ENCODE measurements at places on chromosomes 4 and X.

DNA sequence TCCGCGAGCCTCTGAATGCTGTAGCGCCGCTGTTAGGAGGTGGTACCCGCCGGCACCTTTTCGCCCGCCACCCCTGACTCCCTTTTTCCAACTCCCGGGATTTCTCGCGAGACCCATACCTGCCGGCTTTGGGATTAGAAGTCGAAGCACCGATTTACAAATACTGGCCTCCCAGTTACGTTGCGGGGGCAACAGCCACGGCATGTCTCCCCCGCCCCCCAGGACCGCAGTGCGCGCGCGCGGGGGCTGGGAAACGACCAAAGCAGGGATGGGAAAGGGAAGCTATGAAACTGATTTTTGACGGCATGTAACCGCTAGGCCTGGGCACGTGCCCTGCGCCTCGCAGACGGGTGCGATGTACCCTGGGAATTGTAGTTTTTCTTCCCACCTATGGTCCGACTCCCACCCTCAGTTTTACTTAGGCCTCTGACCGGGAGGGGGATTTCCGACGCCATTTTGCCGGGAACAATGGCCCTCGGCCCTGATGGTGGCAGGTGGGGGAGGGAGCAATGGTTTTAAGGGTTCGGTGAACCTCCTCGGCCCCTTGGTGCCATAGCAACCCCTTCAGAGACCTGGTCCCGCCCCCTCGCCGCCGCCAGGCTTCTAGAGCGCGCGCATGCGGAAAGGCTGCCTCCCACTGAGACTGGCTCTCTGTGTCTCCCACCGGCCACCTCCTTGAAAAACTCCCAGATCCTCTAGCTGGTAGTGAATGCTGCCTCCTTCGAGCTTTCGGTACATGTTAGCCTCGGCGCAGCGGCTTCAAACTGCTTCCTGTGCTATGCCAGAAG is 772 bp upstream of the WNK3 start:
- peak; percentile 5 for DNase-seq

GRCh38 chr4:111997785-111998184 is 147.5 kb upstream of the FAM241A start:
- no peak for DNase-seq

GRCh38 chrX:34642849-34643248 is 14.2 kb downstream of the TMEM47 start:
- DNase-seq, result no peak

- no peak for DNase-seq
These were observed 6.4 kb upstream of the SLC10A6 start for GRCh38 chr4:86855572-86855971.

DNA sequence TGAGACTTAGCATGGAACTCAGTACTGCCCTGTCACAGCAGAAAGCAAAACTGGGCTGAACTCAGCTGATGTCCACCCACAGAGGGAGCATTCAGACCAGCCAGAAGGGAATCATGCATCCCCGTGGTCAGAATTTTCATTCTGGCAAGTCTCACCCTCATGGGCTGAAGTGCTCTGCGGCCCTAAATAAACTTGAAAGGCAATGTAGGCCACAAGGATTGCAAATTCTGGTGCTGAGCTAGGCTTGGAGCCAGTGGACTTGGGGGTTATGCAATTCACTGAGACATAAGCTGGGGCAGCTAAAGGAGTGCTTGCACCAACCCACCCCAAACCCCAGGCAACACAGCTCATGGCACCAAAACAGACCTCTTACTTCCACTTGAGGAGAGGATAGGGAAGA is 494.1 kb downstream of the GABRG1 start:
- no peak for DNase-seq

DNA sequence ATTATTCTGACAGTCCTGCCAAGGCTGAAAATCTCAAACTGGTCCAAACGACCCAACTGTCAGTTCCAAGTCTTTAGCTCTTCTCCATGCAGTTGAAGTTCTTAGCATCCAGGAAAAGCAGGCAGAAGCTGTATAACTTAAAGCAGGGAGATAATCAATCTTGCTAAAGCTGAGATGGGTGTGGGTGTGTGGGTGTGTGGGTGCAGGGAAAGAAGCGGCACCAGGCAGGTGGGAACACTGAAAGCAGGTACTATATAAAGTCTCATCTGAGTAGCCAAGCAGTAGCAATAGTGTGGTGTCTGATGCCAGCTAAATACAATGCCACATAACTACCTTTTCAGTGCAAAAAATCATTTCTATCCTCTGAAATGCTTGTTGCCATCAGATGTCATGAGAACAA is 69.7 kb upstream of the EGFL6 start:
- DNase-seq, result no peak

- no peak for DNase-seq
These were observed 90.1 kb downstream of the ATP8A1 start for GRCh38 chr4:42566835-42567234.

DNA sequence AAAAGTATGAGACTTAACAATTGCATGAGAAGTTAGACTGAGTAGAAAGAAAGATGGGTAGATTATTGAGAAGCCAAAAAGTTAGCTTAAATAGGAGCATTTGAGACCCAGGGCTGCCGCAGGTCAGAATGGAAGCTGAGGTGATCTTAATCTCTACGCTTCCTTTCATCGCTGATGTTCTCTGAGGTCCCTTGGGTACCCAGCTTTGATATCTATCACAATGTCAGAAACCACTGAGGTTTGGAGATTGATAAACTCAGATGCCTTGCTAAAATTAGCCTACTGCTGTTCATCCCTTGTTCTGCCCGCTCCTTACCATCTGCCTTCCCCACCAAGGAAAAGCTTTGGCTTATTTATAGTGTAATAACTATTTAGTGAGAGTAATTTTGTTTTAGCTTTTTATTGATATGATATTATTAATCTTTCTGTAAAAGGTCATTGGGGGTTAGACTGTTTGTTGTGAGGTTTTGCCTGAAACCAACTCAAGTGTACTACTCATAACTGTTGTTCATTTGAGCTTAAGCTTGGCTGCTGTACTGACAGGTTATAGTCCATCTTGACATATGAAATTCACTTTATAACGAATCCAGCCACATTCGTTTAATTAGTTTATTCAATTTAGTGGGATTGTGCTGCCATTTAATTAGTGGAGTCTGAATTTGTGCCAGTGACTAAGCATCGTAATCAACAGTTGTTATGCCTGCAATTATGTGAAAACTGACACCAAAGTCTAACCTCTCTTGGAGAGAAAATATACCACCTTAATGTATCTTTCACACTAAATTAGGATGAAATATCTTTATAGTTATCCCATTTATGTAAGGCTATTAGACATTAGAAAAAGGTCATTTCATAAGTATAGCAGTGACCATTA is 15.1 kb downstream of the MCUB start:
- DNase-seq, result no peak

DNA sequence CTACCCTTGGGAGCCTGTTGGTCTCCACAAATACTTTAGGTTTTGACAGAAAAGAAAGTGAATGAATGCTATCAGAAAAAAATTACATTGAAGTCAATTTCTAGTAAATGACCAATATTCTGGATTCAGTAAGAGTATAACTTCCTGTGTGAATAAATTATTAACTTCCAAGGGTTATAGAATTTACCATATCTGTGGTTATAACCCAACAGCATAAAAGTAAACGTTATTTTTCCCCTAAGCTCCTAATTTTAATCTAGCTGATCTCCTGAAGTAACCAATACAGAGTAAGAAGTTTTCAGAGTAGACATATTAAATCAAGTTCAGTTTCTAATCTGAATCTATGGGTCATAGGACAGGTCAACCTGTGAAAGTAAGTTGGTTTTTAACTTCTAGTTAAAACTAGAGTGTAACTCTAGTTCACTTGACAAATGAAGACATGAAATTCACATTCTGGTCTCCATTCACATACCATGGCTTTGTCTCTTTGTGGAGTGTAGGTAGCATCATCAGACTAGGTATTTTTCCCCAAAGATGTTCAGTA is 22.8 kb downstream of the DTHD1 start:
- DNase-seq, result no peak

DNA sequence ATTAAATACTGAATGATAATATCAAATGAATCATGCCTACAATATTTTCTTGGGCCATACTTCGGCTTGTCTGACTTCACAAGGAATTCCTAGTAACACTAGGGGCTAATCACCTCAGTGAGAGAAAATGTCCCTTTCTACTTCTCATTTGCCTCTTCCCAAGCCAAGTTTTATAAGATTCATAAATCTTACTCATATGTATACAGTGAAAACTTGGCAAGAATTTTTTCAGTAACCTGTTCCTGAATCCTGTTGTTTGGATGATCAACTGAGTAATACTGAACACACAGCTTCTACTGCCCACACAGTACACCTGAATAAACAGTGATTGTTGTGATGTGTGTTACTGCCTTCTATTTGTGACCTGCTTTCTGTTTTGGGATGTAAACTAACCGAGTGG is 16.5 kb downstream of the TMPRSS11E start:
- no peak for DNase-seq

DNA sequence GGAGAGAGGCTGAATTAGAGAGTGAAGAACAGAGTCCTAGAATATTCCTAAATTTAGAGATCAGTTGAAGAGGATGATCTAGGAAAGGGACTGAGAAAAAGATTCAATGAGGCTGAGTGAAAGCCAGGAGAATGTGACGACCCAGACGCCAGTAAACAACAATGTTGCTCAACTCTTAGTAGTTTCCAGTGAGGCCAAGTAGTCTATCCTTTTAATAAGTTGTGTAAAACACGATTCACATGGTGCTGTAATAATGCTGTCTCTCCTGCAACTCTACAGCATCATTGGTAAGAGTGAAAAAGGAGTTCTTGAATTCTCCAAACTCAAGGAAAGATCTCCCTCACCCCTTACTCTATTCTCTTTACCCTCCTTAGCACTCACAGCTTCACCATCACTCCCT is 140.3 kb downstream of the CFAP299 start:
- DNase-seq, result no peak

GRCh38 chrX:4710618-4711433 is 997.4 kb upstream of the PRKX start:
- DNase-seq, result no peak

- DNase-seq, result no peak
These were observed 42.8 kb upstream of the ANK2 start for GRCh38 chr4:113006632-113007031.

GRCh38 chrX:14309431-14309830 is 219.9 kb upstream of the GLRA2 start:
- DNase-seq, result no peak

GRCh38 chr4:108272561-108272960 is 103.8 kb upstream of the LEF1 start:
- DNase-seq, result no peak

DNA sequence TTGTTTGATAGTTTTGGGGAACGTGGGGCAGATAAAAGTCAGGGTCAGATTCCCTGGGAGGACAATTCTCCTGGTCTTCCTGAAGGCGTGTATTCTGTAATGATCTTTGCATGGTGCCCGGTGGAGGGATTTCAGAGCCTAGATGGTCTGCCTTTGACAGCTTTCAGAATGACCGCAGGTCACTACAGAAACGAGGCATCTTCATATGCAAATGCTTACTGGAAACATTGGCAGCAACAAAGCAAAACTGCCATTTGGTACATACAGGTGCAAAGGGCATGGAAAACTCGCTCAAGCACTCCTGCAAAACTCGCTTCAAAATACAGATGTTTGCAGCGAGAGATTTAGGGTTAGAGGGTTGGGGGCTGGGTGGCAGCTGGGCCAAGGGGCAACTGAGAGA is 8.8 kb downstream of the C4orf50 start:
- no peak for DNase-seq

- no peak for DNase-seq
These were observed 3.9 kb downstream of the MAML3 start for GRCh38 chr4:140149846-140150635.

GRCh38 chr4:138051157-138051556 is 191.0 kb downstream of the SLC7A11 start:
- DNase-seq, result no peak

GRCh38 chrX:68710870-68711576 is 63.6 kb downstream of the STARD8 start:
- DNase-seq, result no peak

DNA sequence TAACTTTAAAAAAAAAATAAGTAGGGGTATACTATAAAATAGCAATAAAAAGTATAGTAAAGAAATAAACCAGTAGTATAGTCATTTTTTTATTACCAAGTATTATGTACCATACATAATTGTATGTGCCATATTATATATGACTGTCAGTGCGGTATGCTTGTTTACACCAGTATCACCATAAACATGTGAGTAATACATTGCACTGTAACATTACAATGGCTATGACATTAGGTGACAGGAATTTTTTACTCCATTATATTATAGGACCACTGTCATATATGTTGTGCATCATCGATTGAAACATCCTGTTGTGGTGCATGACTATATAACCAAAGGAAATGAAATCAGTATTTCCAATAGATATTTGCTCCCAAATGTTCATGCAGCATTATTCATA is 176.9 kb upstream of the ARHGAP24 start:
- no peak for DNase-seq

- DNase-seq, result no peak
These were observed 119.7 kb upstream of the TBC1D9 start for GRCh38 chr4:140875746-140876452.
